ENCODE measurements at places on chromosomes 11 and 22.

- DNase-seq, result peak; percentile 95
Measured at GRCh38 chr11:14544611-14545010, 24.4 kb upstream of the PSMA1 start.

DNA sequence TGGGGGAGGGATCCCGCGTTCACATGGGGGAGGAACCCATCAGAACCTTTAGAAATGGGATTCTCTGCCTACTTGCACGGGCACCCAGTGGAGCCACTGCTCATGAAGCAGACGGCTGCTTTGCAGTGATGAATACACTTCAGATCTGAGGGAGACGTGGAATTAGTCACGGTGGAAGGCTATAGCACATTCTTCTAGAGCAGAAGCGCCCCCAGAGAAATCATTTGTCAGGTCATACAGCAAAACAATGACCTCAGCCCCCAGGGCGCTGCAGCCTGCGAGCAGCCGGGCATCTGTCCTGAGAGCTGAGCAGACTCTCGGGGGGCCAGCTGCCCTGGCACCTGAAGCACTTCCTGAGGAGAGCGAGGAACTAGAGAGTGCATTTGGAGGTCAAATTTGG, 12.7 kb downstream of the TP53AIP1 start:
- DNase-seq, result no peak

GRCh38 chr22:22957090-22957489, 69.5 kb downstream of the IGLL5 start:
- DNase-seq, result no peak

DNA sequence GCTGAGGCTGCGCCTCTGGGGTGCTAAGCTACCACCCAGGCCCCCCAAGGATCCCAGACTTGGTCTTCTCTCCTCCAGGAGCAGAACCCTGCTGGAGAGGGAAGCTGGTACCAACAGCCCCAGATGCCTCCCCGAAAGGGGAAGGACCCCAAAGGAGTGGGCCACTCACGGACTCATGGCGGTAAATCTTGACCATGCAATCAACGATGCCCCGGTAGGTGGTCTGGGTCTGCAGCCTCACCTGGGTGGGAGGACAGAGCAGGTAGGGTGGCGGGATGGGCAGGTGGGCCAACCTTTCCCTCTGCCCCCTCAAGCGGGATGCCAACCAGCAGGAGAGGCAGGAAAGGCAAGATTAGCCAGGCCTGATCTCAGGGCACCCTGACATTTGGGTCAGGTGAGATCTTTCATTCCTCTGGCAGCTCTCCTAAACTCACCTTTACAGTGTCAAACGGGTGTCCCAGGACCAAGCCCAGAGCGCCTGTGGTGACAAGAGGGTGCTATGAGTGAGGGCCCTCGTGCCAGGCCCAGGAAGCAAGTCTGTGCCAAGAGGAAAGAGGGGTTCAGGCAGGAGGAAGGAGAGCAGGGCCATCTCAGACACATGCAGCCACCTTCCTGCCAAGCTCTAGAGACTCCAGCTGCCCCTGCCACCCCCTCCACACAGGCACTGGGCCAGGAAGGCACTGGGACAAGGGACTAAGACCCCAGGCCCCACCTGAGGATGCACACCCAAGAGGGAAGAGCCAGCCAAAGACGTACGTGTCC, 2.6 kb downstream of the SLC25A45 start:
- no peak for DNase-seq

DNA sequence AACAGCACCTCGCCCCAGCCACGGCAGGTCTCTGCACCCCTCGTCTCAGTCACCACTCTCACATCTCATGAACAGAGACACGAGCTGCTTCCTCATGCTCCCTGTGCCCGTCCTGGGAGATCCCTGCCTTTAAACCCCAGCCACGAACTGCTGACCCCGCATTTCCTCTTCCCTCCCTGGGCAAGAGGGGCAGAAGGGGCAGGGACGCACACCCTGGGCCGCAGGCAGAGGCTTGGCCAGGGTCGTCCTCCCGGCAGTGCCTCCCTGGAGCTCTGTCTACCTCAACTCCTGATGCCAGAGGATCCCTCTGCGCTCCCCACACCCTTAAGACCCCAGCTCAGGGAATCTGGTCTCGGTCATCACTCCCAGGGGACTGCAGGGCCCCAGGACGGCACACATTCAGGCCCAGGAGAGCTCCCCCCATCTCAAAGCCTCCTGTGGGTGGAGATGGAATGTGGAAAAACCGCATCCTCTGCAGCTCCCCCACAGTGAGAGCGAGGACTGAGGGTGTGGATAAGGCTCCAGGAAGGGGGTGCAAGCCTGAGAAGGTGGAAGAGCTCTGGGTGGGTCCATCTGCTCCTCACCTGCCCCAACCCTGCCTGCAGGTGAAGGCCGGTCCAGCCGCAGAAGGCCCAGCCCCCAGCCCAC, 1.2 kb downstream of the BID start:
- no peak for DNase-seq

- no peak for DNase-seq
Measured at GRCh38 chr11:134556186-134556585, 144.1 kb upstream of the B3GAT1 start.

All from AML-193 (cell line).